NCI-H187 (cell line): ENCODE measurements at places on chromosomes 11 and 22.
A peak's percentile ranks its signal among the peaks of the same experiment; 100 is the strongest.

- no peak for DNase-seq
Measured at GRCh38 chr11:106493751-106494150, 416.3 kb downstream of the AASDHPPT start.

- no peak for DNase-seq
Measured at GRCh38 chr11:1336836-1337646, 27.6 kb upstream of the TOLLIP start.

GRCh38 chr22:32817137-32817730, 15.7 kb downstream of the TIMP3 start:
- DNase-seq, result no peak

DNA sequence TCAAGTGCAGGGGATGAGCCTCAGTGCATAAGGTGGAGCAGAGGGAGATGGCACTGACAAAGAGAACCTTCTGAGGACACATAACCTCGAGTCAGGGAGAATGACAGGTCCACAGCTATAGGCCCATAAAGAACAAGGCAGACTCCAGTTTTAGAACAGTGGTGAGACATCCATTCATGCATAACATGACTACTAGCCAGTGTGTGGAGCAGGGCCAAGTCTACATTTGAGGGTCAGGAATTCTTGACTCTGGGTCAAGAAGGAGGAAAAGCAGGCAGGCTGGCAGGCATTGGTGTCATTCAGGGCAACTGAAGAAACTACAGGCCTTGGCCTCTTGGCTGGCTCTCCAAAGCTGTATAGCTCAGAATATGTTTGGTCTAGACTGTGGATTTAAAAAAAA, 54.9 kb downstream of the MTNR1B start:
- DNase-seq, result no peak

DNA sequence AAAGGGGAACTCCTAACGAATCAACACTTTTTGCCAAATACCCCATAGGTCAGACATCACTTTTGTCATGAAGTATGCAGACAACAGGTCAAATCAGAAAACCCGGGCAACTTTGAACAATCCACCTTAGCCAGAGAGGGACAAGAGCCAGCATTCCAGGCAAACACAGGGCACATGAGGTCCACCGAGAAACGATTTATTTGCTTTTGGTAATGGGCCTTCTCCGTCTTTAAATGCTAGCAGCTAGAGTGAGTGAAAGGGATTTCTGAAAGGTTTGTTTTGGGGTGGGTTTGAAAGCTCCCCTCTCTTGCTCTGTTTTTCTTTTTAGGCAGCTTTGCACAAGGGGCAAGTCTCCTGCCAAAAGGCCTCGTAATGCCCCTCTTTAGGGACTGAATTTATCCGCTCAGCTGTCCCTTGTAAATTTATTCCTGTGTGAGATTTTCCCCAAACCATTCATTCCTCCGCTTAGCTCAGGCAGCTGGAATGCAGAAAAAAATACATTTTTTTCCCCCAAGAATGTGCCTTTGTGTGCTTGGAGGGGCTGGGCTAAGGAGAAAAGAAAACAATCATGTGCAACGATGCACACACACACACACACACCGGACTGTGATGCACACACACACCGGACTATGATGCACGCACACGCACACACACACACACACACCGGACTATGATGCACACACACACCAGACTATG, 196.9 kb downstream of the SNX19 start:
- no peak for DNase-seq

DNA sequence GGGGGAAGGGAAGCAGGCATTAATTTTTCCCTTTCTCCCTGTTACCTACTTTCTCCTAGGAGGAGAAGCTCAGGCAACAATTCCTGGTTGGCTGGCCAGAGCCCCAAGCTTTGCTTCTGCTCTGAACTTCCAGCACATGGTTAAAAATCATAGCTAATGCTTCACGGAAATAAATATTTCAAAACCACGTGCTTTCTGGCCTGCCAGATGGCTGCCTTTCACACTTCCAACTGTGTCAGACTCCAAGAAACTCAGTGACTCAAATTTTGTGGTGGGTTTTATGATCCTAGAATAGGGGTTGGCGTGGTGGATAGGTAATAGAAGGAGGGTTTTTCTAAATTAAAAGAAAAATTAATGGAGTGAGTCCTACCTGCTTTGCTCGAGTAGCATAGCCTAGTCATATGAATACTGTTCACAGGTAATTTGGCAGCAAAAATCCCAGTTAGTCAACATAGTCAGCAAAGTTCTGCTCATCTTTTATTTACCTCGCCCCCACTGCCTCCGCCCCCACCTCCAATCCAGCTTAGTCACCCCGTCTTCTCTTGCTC, 58.6 kb downstream of the SC5D start:
- no peak for DNase-seq

DNA sequence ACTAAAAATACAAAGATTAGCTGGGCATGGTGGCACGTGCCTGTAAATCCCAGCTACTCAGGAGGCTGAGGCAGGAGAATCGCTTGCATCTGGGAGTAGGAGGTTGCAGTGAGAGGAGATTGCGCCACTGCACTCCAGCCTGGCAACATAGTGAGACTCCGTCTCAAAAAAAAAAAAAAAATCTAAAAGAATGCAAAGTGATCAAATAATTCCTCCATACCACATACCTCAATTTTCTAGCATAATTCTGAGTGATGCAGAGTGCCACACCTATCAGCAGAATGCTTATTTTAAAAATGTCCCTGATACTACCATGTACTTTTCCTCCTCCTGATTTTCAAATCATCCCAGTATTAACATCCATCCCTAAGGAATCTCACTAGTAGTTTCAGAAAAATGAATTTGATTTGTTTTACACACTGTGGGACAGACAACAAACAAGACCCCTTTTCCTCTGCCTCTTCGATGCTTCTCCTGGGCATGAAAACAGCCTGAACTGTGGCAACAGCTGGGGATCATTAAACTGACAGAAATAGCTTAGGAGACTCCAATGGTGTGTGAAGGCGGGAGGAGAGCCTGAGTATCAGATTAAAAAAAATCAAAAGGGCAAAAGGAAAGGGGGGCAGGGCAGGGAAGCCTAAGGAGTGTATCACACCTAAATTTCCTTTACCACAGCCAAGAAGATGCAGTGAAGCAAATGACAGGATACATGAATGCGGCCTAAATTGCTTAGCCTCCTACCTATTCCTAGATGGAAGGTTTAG, 114.7 kb downstream of the SGSM3 start:
- no peak for DNase-seq

GRCh38 chr11:1073261-1073724, 1.4 kb upstream of the MUC2 start:
- DNase-seq, result no peak

DNA sequence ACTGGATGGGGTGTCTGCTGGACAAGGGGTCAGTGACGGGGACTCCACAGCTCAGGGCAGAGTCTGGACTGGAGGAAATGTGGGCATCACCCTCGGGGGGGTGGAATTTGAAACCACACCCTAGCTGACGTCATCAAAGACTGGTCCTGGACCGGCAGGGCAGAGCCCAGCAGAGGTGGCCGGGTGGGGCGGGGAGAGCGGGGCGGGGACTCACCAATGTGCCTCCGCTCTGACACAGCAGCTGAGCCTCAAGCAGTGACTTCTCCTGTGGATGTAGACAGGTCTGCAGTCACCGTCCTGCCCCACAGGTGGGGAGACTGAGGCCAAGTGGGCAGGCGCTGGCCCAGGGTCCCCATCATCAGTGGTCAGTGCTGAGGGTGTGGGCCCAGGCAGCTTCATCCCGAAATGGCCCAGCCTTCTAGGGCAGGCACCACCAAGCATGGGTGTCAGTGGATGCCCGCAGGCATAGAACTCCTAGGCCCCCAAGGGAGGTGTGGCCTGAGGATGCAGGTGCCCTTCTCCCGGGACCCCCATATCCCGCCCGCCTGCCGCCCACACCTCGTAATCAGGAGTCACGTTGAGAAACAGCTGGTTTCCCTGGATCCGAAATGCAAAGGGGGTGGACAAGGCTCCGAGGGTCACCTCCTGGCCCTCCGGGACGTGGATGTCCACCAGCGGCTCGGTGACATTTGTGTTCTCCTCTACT, 603 bp downstream of the CDHR5 start:
- no peak for DNase-seq

- no peak for DNase-seq
Measured at GRCh38 chr11:60375316-60375715, 3.0 kb upstream of the MS4A7 start.

GRCh38 chr11:102966011-102966410, 10.5 kb upstream of the MMP13 start:
- DNase-seq, result no peak

GRCh38 chr11:61153593-61154095, 7.6 kb downstream of the VPS37C start:
- no peak for DNase-seq

- no peak for DNase-seq
Measured at GRCh38 chr22:35422145-35422544, 22.2 kb downstream of the MCM5 start.

- no peak for DNase-seq
Measured at GRCh38 chr11:45857961-45858474, 10.7 kb downstream of the CRY2 start.

DNA sequence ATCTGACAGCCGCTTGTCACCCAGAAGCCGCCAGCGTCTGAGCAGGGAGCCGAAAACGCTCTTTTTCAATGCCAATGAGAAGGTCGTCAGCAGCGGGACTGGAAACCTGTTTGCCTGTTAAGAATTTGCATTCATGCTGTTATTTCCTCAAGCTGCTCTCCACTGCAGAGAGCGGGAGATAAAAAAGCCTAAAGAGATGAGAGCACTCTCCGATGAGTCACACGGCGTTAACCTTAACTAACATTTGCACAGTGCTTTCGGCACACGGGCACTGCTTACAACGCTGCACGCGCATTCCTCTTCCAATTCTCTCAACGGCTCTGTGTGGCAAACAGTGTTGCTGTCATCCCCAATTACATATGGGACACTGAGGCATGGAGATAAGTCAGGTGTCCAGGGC, 40.0 kb upstream of the RTL6 start:
- no peak for DNase-seq

DNA sequence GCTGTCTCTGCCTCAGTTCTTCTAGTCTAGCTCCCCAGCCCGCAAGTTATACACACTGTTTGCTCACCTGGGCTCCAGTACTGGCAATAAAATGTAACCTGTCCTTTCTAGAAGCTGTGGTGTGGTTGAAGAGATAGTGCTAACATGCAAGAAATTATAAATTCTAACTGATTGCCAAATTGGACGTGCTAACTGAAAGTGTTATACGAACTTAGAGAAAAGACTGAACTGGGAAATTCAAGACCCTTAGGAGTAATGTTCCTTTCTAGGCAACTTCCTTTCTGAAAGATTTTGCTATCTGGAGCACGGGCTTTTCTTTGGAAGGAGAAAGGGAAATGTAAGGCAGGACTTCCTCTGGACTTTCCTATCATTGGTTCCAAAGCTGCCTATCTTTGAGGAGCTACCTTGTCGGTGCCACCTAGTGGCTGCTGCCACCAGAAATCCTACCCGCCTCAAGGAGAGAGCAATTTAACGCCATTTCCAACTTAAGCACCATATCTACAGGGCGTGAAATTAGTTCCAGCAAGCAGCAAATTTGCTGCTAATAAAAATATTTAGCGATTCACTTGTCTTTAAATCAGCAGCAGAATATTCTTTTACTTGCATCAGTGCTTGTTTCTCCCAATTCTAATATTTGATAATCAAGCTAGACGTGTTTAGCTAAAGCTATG, 12.7 kb upstream of the TMEM218 start:
- peak; percentile 14 for DNase-seq

- DNase-seq, result peak; percentile 6
Measured at GRCh38 chr11:128831174-128832120, 35.6 kb downstream of the KCNJ1 start.

- DNase-seq, result no peak
Measured at GRCh38 chr11:134530636-134531326, 118.7 kb upstream of the B3GAT1 start.

- no peak for DNase-seq
Measured at GRCh38 chr22:20430101-20430719, 7.4 kb downstream of the SCARF2 start.

GRCh38 chr11:28919194-28919593, 811.0 kb downstream of the METTL15 start:
- no peak for DNase-seq

GRCh38 chr11:123364080-123364479, 66.0 kb upstream of the GRAMD1B start:
- DNase-seq, result no peak

GRCh38 chr11:119471329-119471728, 48.4 kb upstream of the THY1 start:
- no peak for DNase-seq
